ENCODE measurements at places on chromosomes 12 and 14.

DNA sequence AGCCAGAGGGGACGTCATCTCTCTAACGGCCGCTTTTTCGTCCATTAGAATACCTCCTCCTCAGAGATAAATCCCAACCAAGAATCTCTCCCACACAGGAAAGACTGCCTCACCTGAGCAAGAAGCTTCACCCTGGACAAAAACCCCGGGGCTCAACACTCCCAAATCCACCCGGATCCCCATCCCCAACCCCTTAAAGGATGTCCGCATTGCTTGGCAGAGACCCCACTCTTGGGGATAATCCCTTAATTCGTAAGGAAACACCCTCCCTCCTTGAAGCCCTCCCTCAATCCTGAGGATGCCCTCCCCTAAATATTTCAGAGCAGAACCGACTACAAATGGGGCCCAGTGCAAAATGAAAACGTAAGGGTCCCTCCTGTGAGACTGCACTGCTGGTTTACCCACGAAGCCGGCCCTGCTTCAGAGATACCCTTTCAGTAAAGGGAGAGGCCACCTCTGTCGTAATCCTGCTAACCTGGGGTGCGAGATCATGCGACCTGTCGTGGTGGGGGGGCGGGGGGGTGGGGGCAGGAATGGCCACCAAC lies 655 bp upstream of the DYNLL1 start:
- no peak for DNase-seq

- no peak for DNase-seq
Observed at GRCh38 chr12:116217045-116217735, 60.3 kb downstream of the MED13L start.

- DNase-seq: peak; percentile 43
Observed at GRCh38 chr12:109544955-109545531, 28.3 kb downstream of the MMAB start.

DNA sequence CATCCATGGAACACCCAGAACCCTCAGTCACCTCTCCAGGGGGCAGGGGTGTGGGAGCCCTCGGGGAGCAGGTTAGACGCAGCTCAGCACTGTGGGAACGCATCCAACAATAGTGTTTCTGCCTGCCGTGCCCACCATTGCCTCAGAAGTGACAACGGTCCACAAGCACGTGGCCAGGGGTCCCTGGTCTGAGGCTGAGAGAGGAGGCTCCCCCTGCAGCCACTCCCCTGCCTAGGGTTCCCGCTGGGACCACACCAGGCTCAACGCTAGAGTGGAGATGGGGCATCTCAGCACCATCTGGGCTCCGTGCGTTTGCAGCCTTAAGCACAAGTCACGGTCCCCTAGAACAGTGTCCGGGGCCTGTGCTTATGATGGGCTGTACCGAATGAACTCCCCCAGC lies 62.7 kb downstream of the TESC start:
- no peak for DNase-seq

DNA sequence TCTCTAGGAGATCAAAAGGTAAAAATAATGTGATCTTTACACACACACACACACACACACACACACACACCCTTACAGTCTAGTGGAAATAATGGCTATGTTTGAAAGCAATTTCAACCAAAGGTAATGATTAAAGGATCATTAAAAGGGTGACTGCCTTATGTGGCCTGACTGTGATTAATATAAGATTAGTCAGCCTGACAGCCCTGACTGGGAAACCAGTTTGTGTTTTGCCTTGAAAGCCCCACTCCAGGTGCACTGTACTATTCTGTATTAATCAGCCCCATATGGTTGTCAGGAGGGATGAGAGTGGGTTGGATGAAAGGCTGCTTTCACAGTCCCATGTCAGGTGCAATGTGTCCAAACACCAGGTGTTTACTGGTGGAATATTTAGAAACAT lies 10.5 kb downstream of the RASSF9 start:
- DNase-seq: no peak

DNA sequence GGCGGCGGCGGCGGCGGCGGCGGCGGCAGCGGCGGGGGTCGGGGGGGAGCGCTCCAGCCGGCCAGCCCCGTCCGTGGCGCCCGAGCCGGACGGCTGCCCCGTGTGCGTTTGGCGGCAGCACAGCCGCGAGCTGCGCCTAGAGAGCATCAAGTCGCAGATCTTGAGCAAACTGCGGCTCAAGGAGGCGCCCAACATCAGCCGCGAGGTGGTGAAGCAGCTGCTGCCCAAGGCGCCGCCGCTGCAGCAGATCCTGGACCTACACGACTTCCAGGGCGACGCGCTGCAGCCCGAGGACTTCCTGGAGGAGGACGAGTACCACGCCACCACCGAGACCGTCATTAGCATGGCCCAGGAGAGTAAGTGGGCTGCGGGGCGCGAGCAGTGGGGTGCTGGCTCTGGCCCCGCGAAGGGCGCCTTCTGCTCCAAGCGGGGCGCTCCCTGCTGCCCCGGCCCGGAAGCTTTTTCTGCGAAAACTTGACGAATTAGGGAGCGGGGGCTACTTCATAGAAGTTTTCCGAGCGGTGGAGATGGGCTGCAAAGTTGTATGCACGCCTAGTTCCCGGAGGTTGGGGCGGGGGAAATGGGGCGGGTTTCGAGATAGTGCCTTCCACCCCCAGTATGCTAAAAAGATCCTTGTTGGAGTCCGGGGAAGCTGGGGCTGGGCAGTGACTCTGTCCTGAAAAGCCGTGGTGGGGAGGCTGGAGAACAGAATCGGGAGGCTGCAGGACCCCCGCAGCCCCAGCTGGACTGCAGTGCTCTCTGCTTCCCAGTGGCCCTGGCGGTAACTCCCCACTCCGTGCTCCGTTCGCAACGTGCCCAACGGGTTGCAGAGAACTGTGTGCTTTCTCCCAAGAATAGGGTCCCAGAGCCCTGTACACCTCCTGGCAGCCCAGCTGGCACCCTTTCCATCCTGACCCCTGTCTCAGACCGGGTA lies 751 bp downstream of the GDF11 start:
- peak; percentile 57 for DNase-seq

- DNase-seq: peak; percentile 86
Observed at GRCh38 chr14:61456720-61457119, 135.3 kb downstream of the PRKCH start.

DNA sequence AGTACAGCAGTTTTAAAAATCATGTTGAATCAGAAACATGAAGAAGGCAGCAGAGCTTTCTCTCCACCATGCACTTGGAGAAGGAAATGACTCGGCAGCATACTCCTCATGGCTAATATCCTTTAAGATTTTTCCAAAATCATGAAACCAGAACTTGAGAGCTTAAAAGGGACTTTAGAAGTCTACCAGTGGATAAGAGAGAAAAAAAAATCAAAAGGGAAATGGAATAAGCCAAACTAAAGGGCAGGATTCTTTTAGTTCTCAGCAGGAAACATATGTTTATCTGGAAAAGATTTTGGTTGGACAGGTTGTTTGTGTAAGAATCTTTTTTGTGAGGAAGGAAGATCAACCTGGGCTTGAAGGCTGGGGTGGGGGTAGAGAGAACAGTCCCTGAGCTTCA lies 111.8 kb downstream of the PRKCH start:
- DNase-seq: no peak

GRCh38 chr12:26845984-26846383 lies 13.0 kb upstream of the ITPR2 start:
- DNase-seq: no peak

- no peak for DNase-seq
Observed at GRCh38 chr12:63995512-63995911, 151.0 kb downstream of the SRGAP1 start.

- DNase-seq: no peak
Observed at GRCh38 chr14:59332727-59333126, 132.5 kb downstream of the GPR135 start.

DNA sequence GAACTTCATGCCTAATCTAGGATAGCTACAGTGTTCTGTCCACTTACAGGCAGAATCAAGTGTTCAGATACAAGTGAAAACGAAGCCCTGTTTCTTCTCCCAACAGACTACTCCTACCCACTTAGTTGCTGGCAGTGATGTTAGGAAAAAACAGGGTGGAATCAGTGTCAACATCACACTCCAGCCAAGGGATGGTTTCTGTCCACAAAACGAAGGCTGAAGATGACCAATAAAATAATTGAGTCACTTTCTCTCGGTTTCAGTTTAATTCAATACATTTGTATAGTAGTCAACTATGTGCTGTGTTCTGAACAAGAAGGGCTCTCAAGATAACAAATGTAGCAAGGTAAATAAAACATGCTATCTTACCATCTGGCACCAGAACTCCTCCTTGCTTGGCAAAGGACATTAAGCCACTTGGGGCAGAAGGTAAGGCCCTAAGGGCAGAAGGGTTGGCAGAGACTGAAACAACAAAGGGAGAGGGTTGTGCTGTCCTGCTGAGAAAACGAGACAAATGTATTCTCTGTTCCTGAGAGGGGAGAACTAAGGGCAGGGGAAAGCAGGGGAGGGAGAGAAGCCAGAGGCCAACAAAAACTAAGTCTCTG lies 393.6 kb downstream of the DPF3 start:
- DNase-seq: no peak

DNA sequence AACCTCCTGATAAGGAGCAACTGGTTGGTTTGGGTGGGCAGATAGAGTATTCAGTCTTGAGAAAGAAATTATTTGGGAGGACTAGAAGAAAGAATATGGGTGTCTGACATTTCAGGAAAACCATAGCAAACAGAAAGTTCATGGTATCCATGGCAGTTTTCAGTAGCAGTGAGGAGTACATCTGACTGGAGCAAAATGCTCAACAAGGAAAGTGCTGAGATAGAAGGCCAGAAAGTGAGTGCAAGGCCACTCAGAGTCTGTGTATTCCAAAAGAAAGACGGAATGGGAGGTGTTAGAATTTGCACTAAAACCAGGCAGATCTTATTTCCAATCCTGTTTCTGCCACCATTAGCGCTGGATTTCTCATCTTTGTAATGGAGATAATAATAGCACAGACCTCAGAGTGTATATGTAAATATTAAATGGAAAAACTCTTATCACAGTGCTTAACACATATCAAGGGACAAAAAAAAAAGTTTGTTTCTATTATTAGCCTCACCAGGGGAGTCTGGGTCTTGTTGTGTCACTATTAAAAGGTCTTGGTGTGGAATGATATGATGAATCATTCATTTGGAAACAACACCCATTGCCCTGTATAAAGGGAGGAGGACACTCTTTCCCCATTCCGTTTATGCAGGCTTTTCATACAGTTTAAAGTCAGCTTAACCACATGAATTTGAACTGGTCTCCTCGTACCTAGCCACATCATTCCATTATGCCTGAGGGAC lies 349.8 kb downstream of the IPO8 start:
- no peak for DNase-seq

DNA sequence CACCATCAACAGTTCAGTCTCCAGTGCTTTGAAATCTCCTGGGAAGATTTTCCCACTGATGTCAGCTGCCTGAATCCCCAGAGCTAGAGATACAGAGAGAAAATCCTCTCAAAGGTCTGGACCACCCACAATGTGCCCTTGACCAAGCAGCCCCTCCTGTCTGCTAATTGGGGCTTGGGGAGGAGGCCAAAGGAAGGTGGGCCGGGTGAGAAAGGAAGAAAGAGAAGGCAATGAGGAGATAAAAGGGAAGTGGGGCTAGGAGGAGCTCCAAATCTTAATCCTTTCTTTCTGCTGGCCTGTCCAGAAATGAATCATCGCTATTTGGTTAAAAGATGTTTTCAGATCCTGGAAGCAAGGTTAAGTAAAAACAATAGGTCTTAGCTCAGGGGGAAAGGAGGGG lies 322.9 kb downstream of the BCL11B start:
- no peak for DNase-seq
